CD4-positive, alpha-beta T cell treated with Interferon gamma for 1 hour (primary cell): ENCODE measurements at places on chromosomes 11 and 22.

DNA sequence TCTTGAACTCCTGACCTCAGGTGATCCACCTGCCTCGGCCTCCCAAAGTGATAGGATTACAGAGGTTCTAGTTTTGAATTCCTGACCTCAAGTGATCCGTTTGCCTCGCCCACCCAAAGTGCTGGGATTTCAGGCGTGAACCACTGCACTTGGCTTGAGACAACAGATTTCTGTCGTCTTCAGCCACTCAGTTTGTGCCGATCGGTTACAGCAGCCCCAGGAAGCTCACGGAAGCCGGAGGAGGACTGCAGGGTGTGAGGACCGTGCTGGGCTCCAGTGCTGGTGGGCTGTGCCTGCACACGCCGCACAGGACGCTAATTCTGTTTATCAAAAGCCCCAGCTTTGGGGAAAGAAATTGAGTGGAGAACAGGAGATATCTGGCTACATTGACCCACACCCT lies 82.0 kb downstream of the CELSR1 start:
- no peak for DNase-seq

DNA sequence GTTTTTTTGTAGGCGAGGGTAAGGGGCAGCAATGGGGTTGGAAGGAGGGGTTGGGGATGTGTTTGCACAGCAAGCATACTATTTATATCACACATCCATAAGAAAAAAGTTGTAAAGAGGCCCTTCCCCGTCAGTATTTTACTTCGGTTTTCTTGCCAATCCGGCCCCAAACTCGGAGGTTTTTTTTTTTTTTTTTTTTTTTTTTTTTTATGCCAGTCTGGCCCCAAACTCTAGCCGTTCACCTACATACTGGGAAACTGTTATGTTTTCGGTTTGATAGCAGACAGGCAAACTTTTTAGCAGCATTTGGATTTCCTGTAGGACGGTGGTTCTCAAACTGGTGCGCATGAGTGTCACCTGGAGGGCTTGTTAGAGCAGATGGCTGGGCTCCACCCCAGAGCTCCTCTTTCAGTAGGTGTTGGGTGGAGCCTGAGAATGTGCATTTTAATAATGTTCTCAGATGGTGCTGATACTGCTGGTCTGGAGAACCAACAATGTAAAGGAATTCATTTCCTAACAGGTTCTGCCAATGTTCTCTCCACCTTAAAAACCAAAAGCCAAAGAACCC lies 76.5 kb upstream of the ZBED5 start:
- DNase-seq: no peak

- DNase-seq: peak; percentile 72
Observed at GRCh38 chr11:64996710-64997380, at the start of gene BATF2. BATF2 (minus strand) TSS chr11:64996971; CDS start chr11:64996914, 57 bp downstream.

- DNase-seq: no peak
Observed at GRCh38 chr11:105297463-105297862, 157.9 kb upstream of the CARD18 start.

DNA sequence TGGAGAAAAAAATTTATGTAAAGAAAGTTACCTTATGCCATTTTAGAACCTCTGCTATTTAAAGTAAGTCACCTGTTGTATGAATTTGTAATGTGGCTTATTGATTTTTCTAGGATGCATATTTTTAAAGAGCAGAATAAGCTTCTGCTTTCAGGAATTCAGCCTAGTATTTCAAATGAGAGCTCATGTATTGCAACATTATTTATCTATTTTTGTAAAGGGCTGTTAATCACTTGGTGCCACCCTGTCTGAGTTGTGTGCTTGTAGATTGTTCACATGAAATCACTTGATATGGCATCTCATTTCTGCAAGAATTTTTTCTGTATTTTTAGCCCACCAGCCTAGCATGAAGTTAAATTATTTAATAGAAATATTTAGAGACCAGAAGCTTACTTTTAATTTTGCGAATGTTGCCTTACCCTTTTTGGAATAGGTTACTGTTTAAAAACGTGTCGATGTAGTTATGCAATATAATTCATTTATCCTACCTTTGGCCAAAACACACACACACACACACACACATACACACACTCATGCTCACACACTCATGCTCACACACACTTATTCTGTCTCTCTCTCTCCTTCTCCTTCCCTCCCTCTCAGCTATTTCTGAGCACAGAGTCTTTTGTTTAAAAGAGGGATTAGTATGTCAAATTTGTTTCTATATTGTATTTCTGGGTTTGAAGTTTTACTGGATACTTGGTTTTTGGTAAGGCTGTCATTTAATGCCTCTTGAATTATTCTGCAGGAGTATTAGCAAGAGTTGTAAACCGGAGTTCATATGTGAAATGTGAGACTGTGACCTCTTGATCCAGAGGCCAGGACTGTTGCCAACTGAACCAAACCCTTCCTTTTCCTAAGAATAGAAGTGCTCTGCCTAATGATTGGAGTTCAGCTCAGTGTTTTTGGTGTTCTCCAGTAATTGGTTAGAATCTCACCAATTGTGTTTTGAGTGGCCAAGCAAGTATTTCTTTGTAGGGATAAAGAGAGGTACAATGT lies 34.4 kb downstream of the YAP1 start:
- no peak for DNase-seq

GRCh38 chr11:72160319-72160718 lies 24.8 kb downstream of the FOLR3 start:
- no peak for DNase-seq

DNA sequence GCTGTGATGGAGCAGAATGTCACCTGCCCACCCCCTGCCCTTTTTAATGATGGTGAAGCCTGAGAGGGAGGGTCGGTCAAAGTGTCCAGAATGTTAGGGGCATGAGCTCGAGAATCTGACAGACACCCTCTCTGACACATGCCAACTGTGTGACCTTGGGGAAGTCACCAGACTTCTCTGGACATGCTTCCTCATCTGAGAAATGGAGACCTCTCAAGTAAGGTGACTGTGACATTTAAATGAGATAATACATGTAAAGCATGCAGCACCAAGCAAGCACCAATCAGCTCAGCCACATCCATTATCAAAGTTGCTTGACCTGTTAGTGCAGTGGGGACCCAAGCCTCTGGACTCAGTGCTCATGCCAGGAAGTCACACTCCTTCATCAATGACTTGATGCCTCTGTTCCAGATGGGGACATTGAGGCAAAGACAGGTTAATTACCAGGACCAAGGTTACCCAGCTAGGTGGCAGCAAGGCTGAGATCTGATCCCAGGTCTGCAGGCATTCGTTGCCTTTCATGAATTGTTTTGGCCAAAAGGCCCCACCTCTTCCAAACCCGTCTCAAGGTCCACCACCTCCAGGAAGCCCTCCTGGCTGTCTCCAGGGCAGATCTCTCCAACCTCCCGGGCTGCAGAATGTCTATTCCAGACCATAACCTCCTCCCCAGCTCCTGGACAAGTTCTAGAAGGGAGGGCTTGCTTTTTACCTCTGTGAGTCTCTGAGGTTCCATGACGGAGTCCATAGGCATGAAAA lies 38.8 kb upstream of the SYT7 start:
- DNase-seq: no peak

DNA sequence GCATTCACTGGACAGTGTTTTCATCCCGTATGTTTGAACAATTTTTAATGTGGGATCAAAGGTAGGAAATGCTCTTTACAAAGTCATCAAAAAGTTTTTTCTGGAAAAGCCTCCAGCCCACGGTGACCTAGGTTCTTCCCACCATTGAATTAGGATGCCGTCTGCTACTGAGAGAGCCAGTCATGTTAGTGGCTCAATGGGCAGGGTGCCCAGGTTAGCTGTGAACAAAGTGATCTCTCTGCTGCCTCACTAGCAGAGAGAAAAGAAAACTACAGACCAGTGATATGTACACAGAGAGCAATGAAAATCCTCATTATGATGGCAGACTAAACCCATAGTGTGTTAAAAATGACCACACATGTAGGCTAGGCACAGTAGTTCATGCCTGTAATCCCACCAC lies 32.4 kb downstream of the KCNQ1 start:
- no peak for DNase-seq

GRCh38 chr11:62487738-62488551 lies 58.7 kb downstream of the AHNAK start:
- DNase-seq: no peak

DNA sequence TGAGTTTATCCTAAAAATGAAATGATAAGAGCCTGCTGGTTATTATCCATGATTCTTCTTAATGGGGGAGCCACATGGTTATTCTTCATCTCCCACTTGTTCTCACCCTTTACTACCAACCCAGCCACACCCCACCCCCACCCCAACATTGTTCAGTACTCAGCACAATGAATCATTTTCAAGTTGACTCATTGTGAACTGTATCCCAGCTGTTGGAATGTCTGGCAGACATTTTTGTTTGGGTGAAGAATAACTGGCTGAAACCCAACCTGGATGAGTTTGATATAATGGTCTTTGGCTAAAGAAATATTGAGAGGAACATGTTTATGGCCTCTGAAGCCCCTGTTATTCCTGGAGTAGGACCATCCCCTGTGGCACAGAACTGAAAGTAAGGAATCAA lies 136.2 kb downstream of the ELP4 start:
- no peak for DNase-seq

DNA sequence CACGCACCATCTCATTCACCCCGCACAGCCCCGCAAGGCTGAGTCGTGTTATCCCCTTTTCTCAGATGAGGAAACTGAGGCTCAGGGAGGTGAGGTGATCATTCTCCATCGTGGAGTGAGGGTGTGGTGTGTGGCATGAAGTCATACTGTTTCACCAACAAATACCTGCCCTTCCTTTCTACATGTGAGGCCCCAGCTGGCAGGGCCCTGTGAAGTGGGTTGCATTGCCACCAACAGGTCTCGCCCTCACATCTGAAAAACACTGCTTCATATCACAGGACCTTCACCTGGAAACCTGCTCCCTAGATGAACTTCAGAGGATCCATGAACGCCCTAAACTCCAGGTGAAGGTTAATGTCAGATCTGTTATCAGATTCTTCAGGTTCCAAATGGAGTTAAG lies 4.3 kb downstream of the SSTR3 start:
- DNase-seq: peak; percentile 42

DNA sequence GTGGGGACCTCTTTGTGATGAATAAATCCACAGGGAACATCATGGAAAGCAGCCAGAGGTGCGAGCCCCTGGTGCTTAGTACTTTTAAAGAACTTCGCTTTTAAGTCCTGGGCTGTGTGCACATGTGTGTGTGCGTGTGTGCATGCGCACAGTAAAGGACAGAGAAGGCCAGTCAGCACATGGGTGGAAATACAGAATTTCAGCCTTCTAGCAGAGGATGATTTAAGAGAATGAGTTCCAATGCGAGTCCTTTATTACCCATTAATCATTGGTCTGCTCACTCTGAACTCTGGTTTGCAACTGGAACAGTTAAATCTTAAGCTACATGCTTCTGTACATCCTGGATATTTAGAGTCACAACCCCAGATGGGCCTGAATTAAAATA lies 18.9 kb downstream of the TEAD1 start:
- DNase-seq: no peak

GRCh38 chr22:45285263-45286058 lies 712 bp downstream of the UPK3A start:
- no peak for DNase-seq

DNA sequence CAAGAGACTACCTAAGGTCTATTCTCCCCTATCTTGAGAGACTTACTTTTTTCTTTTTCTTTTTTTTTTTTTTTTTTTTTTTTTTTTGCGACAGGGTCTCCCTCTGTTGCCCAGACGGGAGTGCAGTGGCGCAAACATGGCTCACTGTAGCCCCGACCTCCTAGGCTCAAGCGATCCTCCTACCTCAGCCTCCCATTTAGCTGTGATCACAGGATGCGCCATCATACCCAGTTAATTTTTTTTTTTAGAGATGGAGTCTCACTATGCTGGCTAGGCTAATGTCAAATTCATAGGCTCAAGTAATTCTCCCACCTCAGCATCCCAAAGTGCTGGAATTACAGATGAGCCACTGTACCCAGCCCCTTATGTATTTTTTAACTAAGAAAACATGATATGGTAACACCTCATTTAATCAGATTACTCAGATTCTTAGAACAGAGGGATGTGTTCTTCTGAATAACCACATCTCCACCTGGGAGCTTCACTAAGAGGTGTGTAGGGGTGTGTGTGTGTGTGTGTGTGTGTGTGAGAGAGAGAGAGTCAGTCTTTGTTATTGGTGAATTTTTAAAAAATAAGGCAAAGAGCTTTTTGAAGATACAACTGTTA lies 102.9 kb downstream of the USP35 start:
- no peak for DNase-seq

DNA sequence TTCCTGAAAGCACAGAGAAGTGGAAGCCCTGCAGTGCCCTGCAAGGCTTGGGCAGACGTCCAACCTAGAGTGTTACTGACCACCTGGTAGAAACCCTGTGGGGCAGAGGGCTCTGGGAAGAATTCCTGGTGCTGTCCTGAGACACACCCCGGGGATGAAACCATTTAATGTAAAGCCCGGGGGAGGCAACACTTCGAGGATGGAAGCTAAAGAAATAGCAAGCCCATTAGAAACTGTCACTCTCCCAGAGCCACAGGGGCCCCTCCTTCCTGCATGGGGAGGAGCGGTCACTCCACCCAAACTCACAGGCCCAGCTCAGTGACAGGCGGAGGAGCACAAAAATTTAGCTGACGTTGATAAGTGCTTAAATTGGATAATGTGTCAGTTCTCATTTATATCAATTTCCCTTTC lies 57.6 kb downstream of the NRXN2 start:
- peak; percentile 41 for DNase-seq

DNA sequence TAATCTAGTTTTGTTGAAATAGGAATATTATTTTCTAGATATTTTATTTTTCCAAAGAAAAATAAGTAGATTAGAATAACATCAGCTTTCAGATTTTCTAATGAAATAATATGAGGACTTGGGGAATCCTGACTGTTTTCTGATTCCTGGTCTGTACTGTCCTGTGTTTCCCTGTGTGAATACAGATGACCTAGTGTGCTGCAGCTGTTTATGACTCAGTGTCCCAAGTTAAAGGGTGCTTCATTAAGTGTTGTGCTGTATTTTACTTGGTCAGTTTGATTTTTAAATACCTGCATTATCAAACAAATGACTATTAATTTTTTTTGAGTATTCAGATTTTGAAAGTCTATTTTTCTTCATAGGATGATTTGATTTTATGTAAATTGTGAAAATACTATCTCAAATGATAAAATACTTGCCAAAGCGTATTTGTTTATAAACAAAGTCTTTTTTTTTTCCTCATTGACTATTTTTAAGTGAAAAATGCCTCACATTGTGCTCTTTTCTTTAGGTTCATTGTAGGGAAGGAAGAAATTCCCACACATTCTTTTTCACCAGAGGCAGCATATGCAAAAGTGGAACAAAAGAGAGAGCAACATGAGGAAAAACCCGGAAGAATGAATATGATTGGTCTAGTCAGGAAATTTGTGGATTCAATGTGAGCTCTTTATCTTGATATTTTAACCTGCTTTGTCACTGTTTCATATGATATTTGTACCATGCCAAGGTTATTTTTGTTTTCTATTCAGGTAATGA lies 264.2 kb downstream of the TMEM135 start:
- DNase-seq: no peak

GRCh38 chr22:40510631-40511364 lies 125.7 kb downstream of the MRTFA start:
- DNase-seq: no peak

- no peak for DNase-seq
Observed at GRCh38 chr22:37146507-37147180, 3.1 kb downstream of the IL2RB start.

DNA sequence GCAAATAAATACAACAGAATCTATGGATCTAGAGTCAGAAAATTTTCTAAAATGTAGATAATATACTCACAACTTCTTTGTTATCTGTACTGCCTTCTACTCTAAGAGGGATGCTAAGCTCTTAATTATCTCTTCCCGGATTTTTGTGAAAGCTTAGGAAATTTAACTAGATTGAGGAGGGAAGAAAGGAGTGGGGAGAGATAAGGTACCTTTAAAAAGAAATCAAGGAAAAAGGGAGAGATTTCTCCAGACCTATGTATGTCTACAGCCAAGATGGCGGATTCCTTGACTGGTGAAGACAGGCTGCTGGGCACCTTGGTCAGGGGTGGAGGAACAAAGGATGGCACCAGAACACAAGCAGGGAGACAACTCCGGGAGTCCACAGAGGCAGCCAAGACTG lies 23.0 kb downstream of the ZNF280B start:
- no peak for DNase-seq
